ENCODE measurements at places on chromosomes 3 and 15. TPM values are rescaled to one million over a fixed set of nuclear protein-coding genes. Genes with fewer than 3 reads are reported as not detected.

- DNase-seq: no peak
These were observed 334.2 kb upstream of the IL12A start for GRCh38 chr3:159654183-159655134.

- no peak for DNase-seq
These were observed 9.1 kb downstream of the TEX264 start for GRCh38 chr3:51680196-51680595.

MED12L gene
- 5.5 TPM for total RNA-seq

EAF2 gene
- total RNA-seq: 1.9 TPM

GRCh38 chr3:60298141-60298540 lies 953.1 kb downstream of the FHIT start:
- DNase-seq: no peak

GOLGA8J gene
- not detected for total RNA-seq

GRCh38 chr15:39581242-39581792 lies 438 bp downstream of the THBS1 start:
- no peak for DNase-seq

DNA sequence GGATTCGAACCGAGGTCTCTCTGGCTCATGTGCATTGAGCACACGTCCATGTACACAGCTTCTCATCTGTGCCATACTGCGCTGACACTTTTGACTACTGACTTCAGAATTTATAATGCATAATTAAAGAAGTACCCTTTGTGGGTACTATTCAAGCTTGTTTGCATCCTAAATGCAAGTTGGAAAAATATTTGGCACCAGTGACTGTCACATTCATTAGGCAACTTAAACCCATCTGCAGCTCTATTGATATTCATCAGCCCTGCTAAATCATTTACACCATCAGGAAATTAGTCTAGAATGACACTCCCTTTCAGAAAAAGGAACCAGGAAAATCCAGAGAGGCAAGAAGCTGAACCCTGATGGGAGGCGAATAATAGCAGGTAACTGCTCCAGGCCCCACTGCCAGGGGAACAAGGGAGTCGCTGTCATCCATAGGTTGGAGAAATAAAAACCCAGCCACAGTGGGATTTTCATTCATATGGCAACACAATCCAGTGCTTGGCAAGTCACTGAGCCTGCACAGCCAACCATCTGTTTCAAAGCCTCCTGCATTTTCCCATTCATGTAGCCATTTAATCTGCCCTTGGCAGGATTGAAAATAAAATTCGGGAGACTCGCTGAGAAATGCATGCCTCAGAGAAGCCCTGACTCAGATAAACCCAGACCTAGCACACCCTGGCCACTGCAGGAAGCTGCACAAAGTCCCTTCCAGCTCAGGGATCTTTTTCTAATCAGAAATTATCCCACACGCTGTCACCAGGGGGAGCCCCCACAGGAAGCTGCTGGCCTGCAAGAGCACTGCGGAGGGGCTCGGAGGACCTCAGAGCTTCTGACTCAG lies 103.0 kb upstream of the VEPH1 start:
- DNase-seq: no peak

KCNAB1 gene
- 2.5 TPM for total RNA-seq

DHX36 gene
- total RNA-seq: 43.3 TPM

DNA sequence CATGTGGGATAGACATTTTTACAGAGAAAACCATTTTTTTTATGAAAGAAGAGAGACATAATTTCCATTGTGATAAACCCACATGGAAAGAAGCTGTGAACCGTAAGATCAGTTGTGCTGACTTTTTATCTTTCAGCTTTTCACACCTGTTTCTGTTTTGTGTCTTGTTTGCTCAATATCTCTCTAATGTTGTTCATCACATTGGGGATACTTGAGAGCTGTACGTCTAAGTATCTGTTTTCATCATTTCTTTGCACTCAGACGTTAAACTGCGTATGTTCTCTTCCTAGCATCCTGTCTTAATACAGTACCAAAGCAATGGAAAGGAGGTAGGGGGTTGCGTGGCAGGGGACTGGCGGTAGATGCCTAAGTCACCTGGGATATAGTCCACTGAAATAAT lies 449.0 kb downstream of the NAALADL2 start:
- DNase-seq: no peak

GRCh38 chr15:100759106-100759505 lies 120.5 kb upstream of the ALDH1A3 start:
- no peak for DNase-seq

BTLA gene
- total RNA-seq: 0.35 TPM

DNA sequence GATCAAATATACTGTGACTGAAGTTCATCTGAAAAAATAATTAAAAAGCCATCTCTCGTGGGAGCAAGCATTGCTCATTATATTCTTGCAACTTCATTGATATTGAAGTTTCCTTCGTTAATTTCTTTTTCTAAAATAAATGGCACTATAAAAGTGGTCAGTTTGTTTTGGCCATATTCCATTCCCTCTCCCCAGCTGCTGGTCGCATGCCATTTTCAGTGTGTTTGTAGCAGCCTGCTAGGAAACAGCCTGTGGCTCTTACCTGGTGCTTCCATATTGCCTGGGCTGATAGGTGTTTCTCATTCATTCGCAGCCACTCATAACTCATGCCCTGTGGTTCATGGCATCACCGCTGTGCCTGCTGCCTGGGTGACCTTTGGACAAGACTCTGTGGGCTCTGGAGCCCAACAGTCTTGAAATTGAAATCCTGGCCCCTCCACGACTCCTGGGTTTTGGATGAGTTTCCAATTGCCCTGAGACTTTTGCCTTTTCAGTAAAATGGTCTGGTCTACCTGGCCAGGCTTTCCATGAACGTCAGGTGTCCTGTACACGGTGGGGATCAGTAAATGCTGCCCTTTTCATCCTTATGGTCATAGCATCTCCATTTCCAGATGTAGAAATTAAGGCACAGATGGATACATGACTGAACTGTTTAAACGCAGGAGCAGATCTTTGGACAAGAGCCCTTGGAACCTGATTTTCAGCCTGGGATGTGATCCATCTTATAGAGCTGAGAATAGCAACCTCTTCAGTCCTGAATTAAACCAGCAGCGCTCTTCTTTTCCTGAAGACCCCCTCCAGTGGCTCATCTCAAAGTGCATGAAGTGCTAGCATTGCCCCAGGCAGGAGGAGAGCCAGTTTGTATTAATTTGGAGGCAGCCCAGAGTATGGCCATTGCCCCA lies 69.4 kb downstream of the SLCO3A1 start:
- DNase-seq: no peak

GRCh38 chr15:98369081-98369716 lies 279.1 kb upstream of the IGF1R start:
- DNase-seq: no peak

DNA sequence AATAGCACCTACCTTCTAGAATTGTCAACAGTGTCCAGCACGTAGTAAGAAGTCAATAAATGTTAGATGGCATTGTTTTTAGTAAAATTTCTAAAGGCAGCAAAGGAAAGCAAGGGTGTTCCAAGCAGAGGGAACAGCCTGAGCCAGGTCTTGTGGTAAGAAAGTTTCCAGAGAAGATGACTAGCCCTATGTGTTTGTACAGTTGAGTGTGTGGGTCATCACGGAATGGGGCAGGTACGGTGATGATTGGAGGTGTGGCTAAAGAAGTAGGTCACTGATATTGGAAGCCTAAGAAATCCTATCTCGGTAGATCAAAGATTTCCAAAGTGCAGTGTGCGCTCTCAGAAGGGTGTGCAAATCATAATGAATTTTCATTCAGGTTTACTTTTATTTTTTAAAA lies 94.2 kb upstream of the BCL6 start:
- DNase-seq: no peak

TTC14 gene
- 18.5 TPM for total RNA-seq

- no peak for DNase-seq
These were observed 79.8 kb upstream of the RAD18 start for GRCh38 chr3:9043063-9043462.

DNA sequence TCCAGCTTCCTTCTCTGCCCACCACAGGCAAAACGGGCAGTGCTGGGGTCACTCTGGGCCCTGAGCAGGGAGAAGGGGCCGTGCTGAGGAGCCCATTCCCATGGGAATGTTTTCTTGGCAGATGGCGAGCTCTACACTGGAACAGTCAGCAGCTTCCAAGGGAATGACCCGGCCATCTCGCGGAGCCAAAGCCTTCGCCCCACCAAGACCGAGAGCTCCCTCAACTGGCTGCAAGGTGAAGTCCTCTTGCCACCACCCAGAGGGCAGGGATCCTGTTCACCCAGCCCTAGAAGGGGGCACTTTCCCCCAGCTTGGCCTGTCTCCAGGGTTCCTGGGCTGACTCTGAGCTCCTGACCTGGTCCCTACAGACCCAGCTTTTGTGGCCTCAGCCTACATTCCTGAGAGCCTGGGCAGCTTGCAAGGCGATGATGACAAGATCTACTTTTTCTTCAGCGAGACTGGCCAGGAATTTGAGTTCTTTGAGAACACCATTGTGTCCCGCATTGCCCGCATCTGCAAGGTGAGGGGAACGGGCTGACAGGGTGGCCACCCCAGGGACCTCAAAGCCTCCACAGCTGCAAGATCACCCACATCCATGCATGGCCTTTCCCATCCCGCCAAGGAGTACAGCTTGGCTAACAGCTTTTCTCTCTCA lies 12.4 kb downstream of the CIB1 start:
- peak; percentile 82 for DNase-seq

TTBK2 gene
- 28.0 TPM for total RNA-seq

DNA sequence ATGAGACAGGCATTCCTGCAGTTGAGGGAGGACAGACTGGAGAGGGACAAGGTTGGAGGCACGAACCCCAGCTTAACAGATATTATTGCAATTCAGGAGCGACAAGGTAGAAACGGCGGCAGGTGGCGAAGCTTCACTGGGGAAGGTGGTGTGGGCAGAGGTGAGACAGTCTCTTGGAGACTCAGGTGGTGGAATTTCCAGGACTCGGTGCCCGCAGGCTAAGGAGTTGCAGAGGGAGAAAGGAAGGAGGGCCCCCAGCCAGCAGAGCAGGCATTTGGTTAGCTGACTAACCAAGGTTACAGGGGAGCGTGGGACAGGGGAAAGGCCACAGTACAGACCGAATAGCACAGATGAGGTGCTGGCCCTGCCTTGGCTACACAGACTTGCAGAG lies 3.0 kb downstream of the FAM174B start:
- no peak for DNase-seq

GRCh38 chr3:149058602-149059001 lies 27.7 kb downstream of the HLTF start:
- DNase-seq: no peak

GRCh38 chr3:50876947-50877346 lies 202.2 kb downstream of the DOCK3 start:
- DNase-seq: no peak

- DNase-seq: no peak
These were observed 7.8 kb upstream of the AEN start for GRCh38 chr15:88613074-88613944.

KCNMB2 gene
- 3.8 TPM for total RNA-seq

DNA sequence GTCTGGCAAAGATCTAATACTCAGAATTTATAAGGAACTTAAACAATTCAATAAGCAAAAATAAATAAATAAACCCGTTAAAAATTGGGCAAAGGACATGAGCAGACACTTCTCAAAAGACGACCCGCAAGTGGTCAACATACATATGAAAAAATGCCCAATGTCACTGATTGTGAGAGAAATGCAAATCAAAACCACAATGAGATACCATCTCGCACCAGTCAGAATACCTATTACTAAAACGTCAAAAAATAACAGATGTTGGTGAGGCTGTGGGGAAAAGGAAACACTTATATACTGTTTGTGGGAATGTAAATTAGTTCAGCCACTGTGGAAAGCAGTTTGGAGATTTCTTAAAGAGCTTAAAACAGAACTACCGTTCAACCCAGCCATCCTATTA lies 188.0 kb upstream of the MRPL3 start:
- no peak for DNase-seq

NR1I2 gene
- 0.08 TPM for total RNA-seq

DNA sequence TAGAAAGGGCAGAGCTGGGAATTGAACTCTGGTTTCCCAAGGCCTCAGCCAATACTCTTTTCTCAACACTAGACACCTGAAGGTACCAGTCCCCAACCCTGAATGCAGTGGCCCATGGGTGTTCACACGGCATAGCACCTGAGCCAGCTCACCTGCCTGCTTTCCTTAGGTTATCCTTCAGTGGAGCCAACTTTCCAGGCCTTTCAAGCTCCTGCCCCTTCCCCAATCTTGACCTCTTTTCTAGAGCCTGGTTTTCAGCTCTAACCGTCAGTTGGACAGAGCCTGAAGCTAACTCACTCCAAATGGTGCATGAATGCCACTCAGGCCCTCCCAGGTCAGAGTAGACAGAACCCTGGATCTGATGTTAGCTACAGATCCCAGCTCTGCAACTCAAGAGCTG lies 66.1 kb upstream of the ITGA11 start:
- DNase-seq: no peak

CPNE4 gene
- 7.4 TPM for total RNA-seq

CEP19 gene
- total RNA-seq: 1.2 TPM

POC1A gene
- 1.5 TPM for total RNA-seq

- DNase-seq: no peak
These were observed 29.3 kb upstream of the ST3GAL6 start for GRCh38 chr3:98733812-98734281.

DNA sequence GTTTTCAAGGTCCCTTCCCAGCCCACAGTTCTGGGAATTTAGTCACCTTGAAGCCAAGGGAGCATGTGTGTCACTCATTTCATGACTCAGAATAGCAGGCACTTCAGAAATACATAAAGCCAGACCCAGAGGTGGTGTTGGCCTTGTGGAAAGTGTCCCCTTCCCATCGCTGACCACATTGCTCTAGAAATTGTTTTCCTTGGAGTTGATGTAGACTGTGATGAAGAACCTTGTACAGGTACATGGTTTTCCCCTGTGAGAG lies 158.8 kb downstream of the SLCO3A1 start:
- DNase-seq: no peak

DNA sequence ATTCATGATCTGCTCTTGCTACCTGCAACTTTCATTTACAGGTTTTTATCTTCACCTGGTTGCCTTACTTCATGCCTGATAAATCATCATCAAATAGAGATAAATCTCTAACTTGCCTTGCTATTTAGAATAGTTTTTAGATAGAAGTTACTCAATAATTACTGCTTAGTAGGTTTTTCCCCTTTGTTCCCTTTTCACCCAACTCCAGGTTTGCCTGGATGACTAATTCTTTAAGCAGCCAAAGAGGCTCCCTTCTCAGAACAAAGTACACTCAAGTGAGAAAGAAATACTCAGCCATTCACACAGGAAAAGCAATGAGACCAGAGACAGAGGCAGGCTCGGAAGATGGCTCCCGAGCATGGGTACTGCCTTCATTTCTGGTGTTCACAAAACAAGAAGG lies 268.1 kb upstream of the CRBN start:
- no peak for DNase-seq

PLSCR2 gene
- total RNA-seq: 0.48 TPM

TMEM108 gene
- total RNA-seq: 1.3 TPM

TRPM1 gene
- not detected for total RNA-seq

DNA sequence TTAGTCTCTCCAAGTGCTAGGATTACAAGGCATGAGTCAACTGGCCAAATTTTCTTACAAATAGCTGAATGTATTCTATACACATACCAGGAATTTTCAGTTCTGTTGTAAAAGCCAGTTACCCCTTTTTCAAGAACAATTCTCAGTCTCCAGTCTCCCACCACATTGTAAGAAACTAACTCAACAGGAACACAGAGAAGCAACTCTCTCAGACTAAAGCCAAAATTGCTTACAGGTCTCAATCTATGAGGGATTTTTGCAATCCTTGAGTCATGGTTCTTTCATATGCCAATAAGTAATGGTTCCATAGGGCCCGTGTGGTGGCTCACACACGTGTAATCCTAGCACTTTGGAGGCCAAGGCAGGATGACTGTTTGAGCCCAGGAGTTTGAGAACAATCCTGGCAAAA lies 8.5 kb downstream of the IP6K2 start:
- no peak for DNase-seq

GRCh38 chr3:188183452-188183851 lies 29.5 kb downstream of the LPP start:
- DNase-seq: no peak

TEX55 gene
- not detected for total RNA-seq
